ENCODE measurements at places on chromosomes 2 and 18.

- no peak for DNase-seq
Measured at GRCh38 chr2:156585457-156585856, 149.3 kb downstream of the GPD2 start.

GRCh38 chr2:240925191-240925567, 19.0 kb downstream of the CROCC2 start:
- DNase-seq, result no peak

DNA sequence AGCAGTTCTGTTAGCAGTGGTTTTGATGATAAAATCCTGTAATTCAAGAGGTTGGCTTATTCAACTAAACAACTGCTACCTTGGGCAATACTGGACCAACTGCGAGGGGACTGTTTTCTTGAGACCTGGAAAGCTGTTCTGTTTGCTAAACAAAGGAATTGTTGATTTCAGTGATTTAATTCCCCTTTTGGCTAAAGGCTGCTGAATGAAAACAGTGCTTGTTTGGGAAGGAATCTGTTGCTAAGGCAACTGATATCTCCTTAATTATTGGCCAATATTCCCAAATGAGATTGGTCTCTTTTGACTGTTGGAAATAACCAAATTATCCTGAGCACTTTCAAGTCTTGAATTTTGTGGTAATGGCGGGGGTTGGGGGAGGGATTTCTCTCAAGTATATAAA, 136.8 kb downstream of the CAMKMT start:
- no peak for DNase-seq

- no peak for DNase-seq
Measured at GRCh38 chr2:219835493-219835892, 208.1 kb downstream of the SLC4A3 start.

DNA sequence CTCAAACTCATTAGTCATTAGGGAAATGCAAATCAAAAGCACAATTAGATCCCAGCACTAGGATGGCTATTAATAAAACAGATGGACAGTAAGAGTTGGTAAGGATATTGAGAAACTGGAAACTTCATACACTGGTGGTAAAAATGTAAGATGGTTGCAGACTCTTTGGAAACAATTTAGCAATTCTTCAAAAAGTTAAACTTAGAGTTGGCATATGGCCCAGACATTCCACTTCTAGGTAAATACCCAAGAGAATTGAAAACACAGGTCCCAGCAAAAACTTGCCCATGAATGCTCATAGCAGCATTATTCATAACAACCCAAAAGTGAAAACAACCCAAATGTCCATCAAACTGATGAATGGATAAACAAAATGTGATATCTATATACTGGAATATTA, 84.9 kb upstream of the ZFP36L2 start:
- DNase-seq, result no peak

GRCh38 chr2:104476075-104476474, 377.8 kb upstream of the POU3F3 start:
- no peak for DNase-seq

GRCh38 chr18:63173983-63174382, 145.6 kb downstream of the BCL2 start:
- no peak for DNase-seq

- no peak for DNase-seq
Measured at GRCh38 chr2:221572821-221573429, 821 bp upstream of the EPHA4 start.

All from smooth muscle cell of the brain vasculature (primary cell).